Common myeloid progenitor, CD34-positive (primary cell): ENCODE measurements at places on chromosomes 1 and 21.
A peak's percentile ranks its signal among the peaks of the same experiment; 100 is the strongest.

GRCh38 chr21:46214478-46215340, 13.9 kb downstream of the LSS start:
- DNase-seq: no peak

DNA sequence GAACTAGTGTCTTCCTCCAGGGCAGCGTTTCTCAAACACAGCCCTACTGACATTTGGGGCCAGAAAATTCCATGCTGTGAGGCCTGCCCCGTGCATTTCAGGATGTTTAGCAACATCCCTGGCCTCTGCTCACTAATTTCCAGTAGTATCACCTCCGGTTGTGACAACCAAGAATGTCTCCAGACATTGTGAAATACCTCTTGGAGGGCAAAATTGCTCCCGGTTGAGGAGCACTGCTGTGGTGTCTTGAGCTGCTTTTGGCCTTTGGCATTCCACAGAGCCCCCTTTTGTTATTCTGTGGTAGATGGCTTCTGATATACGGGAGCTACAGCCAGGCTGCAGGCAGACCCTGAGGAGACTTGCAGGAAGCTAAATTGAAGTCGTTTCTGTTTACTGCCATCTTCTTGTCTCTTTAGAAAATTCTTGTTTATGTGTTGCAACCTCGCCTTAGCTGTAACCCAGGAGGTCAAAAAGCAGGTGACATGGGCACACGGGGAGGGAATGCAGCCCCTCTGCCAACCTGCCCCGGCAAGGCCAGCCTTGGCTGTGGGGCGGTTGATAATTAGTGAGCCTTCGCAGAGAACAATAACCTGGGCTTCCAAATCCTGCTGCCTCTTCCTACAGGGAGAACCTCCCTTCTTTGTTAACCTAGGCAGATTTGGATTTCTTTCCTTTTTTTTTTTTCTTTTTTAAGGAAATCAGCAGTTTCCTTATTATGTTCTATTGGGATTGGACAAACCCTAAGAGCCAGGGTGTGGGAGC, 74.7 kb upstream of the AKT3 start:
- DNase-seq: no peak

DNA sequence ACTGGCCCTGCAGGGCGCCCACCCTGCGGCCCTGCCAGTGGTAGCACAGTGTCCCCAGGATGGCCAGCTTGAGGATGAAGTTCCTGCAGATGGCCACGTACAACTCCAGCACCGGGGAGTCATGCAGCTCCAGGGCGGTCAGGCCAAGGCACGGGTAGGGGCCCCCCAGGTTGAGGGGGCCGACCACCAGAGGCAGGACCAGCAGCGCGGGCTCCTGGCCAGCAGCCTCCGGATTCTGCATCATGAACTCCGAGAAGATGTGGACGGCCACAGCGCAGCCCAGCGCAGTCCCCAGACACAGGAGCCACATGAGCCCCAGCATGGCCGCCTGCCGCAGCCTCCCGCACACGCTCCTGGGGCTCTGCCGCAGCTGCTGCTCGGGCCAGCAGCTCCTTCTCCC, 41.0 kb downstream of the ZNF691 start:
- no peak for DNase-seq

- DNase-seq: no peak
Measured at GRCh38 chr1:53520481-53520880, 61.3 kb downstream of the DMRTB1 start.

- DNase-seq: no peak
Measured at GRCh38 chr21:41349126-41349525, 12.7 kb upstream of the MX2 start.

DNA sequence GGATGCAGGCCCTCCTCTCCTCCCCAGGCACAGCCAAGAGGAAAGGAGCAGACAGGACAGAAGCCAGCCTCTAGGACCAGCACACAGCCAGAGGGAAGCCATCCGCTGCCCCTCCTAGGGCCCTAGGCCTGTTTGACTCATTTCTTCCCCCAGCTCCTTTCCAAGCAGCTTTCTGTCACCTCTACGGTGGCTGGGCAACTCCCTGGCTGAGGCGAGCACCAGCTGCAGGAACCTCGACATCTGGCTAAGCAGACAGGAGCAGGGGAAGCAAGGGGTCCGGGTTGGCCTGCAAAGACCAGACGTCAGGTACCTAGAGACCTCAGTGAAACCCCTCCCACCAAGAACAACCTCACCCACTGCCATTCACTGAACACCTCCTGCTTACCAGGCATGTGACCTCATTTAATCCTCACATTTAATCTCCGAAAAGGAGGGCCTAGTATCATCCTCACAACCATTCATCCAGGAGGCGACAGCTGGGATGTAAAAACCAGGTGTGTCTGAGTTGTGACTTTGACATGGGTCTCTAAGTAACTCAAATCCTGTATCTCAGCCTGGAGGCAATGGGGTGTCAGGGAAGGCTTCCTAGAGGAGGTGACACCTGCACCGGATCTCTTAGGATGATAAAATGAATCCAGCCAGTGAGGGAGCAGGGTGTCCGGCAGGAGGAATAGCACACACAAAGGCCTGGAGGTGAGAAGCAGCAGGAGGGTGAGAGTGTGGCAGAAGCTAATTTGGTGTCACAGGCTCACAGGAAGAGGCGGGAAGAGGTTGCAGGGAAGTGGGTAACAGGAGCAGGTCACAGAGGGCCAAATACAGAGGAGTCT, 5.9 kb downstream of the LRP8 start:
- no peak for DNase-seq

- DNase-seq: peak; percentile 96
Measured at GRCh38 chr1:203289281-203289981, 15.9 kb upstream of the BTG2 start.

DNA sequence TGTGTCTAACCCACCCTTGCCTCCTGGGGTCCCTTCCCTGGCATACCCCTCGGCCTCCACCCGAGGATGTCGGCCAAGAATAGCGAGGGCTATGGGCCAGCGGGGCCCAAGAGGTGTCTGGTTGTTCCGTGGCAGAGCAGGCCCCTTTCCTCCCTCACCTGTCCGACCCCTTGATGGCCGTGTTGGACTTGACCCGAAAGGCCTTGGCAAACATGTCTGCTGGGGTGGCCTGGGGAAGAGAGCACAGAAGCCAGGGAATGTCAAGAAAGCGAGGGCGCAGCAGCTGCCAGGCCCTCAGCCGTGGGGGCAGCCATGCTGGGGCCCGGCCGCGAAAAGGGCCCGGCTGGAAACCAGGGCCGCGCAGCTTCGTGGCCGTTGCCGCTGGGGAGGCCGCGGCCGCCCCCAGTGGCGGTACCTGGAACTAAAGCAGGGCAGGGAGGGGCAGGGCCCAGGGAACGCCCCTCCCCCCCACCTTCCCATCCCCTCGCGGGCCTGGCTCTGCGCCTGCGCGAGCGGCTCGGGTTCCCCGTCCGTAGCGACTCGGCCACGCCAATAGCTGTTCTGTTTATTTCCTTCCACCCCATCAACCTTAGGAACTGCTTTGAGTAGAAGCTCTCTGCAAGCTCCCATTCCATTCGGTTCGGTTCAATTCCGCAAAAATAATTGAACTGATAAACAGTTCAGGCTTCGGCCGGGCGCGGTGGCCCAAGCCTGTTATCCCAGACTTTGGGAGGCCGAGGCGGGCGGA, at the start of gene EIF2D:
EIF2D (minus strand) TSS at position 337 of the 748 bp plus-strand sequence; CDS start at position 214, 123 bp downstream.
- peak; percentile 94 for DNase-seq

GRCh38 chr1:178724376-178724727, 692 bp upstream of the RALGPS2 start:
- DNase-seq: no peak

GRCh38 chr1:11697188-11697892, 5.8 kb downstream of the DRAXIN start:
- no peak for DNase-seq

DNA sequence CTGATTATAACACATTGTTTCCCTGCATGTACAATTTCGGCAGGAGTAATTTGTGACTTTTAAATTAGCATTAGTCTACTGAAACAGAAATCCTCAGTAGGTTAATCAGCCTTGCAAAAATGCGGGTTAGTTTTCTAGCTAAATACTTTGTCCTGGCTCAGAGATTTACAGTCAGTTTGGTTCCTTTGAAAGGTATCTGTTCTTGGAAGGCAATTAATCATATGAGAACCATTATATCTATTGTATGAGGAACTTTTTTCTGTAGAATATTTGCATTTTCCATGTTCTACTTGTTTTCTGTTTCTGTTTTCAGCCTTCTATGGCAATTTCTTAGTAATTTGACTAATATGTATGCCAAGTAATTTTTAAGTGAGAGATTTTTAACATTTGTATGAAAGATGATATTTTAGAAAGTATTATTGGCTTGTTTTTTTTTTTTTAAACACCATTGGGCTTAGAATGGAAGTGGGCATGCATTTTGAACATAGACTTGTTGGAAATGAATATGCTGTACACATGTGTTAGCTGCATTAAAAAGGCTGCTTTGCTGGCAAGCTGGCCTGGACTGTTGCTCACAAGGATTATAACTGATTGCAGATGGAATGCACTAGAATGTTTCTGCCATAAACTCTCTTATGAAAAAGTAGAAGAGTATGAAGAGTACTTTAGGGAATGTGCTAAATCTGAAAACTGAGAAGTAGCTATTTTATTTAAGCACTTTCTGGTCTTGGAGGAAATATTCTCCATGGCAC, 26.2 kb downstream of the KIF1B start:
- no peak for DNase-seq

DNA sequence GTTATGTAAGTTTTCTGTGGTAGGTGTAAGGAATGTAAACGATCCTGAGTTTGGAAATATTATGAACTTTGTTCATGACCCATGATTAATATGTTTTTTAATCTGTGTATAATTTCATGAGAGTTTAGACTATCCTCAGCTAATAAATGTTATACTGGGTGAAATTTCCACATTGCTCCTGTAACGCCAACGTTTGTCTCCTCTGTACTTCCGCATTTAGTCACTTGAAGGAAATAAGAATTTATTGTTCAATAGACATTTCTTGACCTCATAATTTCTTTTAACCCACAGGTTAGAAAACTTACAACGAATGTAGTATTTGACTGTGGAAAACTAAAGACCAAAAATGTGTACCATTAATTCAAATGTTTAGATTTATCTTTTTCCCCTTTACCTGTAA, 876 bp downstream of the KCNJ15 start:
- DNase-seq: peak; percentile 65

- DNase-seq: peak; percentile 61
Measured at GRCh38 chr1:207959141-207959825, 48.4 kb upstream of the CD34 start.

DNA sequence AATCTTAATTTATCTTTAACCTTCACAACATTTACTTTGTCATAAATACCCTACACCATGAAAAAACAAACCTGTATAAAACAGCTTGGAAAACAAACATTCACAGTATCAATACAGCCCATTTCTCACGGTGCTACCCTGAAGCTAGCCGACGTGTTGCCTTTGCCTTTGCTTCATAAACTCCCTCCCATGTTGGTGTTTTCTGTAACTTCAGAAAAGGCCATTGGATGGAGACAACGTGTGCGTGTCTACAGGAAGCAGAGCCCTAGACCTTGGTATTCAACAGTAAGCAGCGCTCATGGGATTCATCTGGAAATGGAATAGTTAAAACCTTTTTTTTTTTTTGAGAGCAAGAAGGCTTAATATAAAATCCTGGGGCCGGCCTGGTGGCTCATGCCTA, 7.2 kb upstream of the PRDM15 start:
- no peak for DNase-seq

- no peak for DNase-seq
Measured at GRCh38 chr1:101975371-101975770, 21.4 kb downstream of the OLFM3 start.

GRCh38 chr21:43864962-43865539, at the start of gene AGPAT3:
Gene AGPAT3 (plus strand): TSS chr21:43865223. CDS start chr21:43959682, 94,459 bp downstream.
- DNase-seq: no peak

- no peak for DNase-seq
Measured at GRCh38 chr1:3639397-3639911, 10.4 kb downstream of the WRAP73 start.

GRCh38 chr1:151803915-151804314, 1.3 kb downstream of the LINGO4 start:
- no peak for DNase-seq

DNA sequence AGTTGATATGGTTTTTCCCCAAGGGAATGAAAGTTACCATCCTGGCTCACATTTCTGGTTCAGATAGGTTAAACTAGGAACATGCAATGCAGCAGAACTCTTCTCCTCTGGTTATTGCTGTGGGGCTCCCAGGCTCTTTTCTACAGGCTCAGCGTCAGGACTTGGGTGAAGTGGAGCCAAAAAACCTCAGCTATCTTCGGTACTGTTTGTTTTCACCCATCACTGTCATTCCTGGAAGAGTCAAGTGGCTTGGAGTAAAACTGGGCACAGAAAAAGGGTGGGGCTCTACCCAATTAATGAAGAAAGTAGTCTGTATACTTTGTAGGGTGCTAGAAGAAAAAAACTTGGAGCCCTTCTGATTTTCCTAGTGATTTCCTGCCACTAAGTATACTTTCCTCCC, 9.4 kb downstream of the WNT2B start:
- DNase-seq: no peak

GRCh38 chr1:26225033-26225831, 8.8 kb upstream of the CEP85 start:
- no peak for DNase-seq

- DNase-seq: no peak
Measured at GRCh38 chr1:116387551-116387950, 14.5 kb downstream of the ATP1A1 start.

DNA sequence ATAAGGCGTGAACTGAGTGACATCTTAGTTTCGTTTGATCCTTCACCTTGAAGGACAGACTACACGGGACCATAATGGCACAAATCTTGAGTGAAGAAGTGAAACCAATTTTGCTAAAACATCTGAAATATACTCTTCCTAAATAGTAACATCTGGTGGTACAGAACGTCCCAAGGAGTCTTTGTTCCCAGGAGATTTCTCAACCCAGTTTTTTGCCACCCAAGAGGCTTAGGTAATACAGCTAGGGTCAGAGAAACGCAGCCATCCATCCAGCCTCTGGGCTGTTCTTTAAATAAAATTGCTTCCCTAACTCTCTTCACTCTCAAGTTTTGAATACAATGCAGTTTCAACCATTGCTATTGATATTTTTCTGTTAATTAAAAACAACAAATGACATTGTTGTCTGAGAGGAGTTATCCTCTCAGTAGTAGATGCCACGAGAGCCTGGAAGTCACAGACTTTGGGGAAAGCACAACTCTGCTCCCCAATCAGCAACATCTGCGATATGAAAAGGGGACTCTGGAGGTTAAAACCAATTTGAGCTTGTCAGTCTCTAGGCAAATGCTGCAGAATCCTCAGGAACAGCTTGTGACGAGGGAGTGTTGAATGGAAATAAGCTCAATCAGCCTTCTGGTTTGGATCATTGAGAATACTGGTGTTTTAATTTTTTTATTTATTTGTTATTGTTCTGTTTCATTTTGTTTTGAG, 394.3 kb upstream of the ADGRL2 start:
- DNase-seq: no peak

GRCh38 chr1:214505134-214505533, 46.3 kb downstream of the PTPN14 start:
- no peak for DNase-seq

- peak; percentile 77 for DNase-seq
Measured at GRCh38 chr1:173330149-173330951, 123.2 kb upstream of the TNFSF4 start.

- DNase-seq: no peak
Measured at GRCh38 chr21:37530901-37531351, 164.4 kb downstream of the DYRK1A start.
